ENCODE measurements at places on chromosomes 1 and 21.
A peak's percentile ranks its signal among the peaks of the same experiment; 100 is the strongest.

GRCh38 chr1:42756956-42757891 is 9.6 kb downstream of the P3H1 start:
- DNase-seq, result peak; percentile 21

GRCh38 chr1:197453376-197454058 is 185.5 kb downstream of the CRB1 start:
- DNase-seq, result no peak

- no peak for DNase-seq
These were observed 20.2 kb upstream of the MTR start for GRCh38 chr1:236774926-236775325.

DNA sequence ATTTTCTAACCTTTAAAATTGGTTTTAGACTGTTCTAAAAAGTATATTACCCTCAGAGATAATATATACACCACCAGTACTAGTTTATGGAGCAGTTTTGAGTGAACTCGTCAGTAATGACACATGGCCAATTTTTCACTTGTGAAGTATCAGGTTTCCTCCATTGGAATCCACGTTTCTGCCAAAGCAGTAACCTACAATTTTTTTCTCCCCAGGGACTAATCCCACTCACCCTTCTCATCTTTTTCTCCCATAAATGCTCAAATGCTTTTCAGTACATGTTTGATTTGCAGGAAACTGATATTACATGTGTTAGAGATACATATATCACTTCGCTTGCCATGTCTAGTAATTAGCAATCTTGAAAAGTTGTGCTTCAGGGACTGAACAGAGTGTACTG is 94.1 kb downstream of the COL24A1 start:
- DNase-seq, result no peak

DNA sequence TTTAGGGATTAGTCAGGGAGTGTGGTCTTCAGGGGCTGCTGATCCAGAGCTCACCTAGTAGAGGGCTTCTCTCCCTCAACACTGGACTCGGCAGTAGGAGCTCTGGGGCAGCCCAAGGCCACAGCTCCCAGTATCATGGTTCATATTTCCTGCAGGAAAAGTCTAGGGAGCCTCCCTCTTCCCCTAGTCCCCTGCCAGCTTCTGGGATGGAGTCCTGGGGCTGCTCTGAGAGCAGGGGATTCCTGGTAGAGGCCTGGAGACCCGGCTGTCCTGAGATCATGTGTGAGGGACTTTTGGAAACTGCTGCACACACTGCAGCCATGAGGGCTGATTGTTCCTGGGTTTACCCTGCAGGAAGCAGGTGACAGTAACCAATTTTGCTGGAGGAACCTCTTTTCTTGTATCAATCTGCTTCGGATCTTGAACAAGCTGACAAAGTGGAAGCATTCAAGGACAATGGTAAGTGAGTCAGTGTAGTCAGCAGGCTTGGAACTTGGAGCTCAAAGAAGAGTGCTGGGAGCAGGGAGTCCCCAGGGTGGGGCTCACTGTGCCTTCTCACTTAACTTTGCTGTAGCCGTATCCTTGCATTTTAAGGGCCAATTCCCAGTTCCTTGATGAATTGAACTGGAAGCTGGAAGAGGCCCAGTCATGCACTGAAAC is 16.3 kb downstream of the STRIP1 start:
- DNase-seq, result no peak

DNA sequence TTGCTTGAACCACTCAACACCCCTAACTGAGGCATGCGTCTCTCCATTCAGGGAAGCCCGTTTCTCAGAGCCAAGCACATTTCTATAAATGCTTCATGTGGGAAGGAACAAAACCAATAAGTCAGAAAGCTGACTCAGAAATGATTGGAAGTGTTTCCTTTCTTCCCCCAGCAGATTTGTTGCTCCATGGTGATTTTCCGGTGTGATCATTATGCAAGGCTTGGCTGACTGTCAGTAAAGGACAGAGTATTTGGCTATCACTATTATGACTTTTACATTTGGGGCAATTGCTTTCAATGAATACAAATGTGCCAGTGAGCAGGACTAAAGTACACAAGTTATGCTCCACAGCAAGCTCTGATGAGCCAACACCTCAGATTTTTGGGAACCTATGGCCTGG is 53.3 kb upstream of the ZC3H11B start:
- DNase-seq, result no peak

GRCh38 chr1:56548571-56548970 is 30.8 kb downstream of the PLPP3 start:
- DNase-seq, result no peak

DNA sequence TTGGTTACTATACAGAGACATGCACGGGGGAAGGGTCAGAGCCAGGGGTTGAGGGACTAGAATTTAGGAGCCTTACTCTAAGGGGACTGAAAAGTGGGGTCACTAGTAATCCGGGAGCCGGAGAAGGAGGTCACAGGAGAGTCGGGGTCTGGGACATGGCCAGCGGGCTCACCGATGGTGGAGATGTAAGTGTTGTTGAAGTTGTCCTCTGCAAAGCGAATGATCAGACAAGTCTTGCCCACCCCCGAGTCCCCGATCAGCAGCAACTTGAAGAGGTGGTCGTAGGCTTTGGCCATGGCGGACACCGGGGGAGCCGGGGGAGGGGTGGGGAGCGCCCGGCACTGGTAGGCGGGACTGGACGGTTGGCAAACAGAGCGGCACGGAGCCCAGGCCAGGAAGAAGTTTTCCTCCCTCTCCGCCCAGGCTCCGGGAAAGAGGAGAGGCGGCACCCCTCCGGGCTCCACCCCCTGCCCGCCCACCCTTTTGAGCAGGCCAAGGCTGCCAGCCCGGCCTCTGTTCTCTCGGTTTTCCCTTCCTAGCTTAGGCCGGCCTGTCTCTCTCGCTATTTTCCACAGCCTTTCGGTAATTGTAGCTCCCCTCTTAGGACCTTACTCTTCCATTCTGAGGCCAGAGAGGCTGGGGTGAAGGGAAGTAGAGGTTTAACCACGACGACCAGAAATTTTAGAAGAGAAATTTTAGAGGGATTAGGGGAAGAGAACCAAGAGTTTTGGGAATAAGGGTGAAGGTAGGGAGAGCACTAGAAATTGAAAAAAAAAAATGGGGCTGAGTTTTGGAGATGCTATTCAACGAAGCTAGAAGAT is at the start of gene RAB13:
RAB13 (minus strand) TSS at position 399 of the 821 bp plus-strand sequence; CDS start at position 296, 103 bp downstream.
- DNase-seq, result no peak

- no peak for DNase-seq
These were observed 98.6 kb downstream of the OLFM3 start for GRCh38 chr1:101898137-101898536.

GRCh38 chr1:17540255-17541001 is 930 bp downstream of the ARHGEF10L start:
- DNase-seq, result peak; percentile 58

DNA sequence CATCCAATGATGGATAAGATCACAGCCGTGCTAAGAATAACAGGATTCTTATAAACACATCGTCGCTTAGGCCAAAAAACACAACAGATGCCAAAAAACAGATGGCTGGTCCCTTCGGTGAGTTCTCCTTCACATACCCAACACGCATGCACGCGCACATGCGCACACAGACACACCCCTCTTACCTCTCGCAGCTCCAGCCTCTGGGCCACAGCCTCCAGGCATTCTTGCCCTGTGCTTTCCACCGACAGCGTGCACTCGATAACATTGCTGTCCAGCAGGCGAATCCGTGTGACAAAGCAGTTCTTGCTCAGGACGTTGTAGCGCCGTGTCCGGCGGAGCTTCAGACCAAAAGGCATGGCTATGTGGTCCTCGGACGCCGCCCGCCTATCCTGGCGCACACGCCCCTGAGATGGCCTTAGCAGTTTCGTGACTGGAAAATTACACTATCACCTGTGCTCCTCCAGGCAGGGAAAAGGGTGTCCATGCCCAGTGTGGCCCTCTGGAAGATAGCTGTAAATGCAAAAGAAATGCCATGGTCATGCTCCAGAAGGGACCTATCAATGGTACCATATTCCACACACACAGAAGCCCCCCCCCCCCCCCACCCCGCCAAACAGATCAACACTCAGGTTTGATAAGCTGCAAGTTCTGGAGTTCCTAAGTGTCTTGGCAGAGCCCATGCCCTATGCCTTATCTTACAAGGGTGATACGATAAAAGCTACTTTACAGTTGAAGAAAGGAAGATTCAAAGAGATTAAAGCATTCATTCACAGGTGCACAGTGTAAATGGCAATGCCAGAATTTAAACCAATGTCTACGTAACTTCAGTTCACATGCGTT is 86.7 kb downstream of the PTPN14 start:
- peak; percentile 95 for DNase-seq

GRCh38 chr1:57464756-57465155 is 40.9 kb upstream of the DAB1 start:
- no peak for DNase-seq

DNA sequence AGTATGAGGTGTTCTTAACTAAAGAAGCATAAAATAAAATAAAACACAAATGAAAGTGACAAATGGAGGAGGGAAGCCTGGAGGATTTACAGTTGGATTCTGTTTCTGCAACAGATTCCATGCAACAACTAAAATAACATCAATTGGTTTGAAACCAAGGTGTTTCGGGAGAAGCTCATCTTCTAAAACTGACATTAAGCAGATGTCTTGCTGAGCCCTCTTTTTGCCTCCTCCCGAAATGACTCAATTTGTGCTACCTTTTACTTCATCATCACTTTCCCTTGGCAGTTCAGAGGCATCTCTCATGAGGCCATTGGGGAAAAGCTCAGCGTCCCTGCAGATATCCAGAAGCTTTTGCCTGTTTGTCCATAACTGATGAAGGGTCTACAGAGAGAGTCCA is 121.6 kb upstream of the ADAR start:
- DNase-seq, result no peak

DNA sequence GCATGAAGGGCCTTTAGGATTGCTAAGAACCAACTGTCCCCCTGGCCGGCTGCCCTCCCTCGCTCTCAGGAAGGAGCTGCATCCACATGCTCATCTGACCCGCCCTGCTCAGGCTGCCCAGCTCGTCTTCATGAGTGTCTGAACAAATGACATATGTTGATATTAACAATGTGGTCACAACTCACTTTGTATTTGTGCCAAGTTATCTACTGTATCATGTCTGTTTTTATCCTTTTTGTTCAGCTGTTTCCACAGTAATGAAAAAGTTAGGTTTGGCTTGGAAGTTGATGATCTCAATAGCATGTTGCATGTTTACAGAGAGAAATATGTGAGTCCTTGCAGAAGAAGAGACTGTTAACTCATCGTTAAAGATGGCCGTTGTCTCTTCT is 75.1 kb downstream of the PHTF1 start:
- peak; percentile 12 for DNase-seq

GRCh38 chr1:4006676-4007374 is 106.8 kb upstream of the C1orf174 start:
- DNase-seq, result no peak

- no peak for DNase-seq
These were observed 2.3 kb upstream of the GIPC2 start for GRCh38 chr1:78043436-78043835.

GRCh38 chr21:45296638-45297037 is 8.9 kb upstream of the POFUT2 start:
- no peak for DNase-seq

GRCh38 chr1:84090447-84091245 is 53.4 kb upstream of the PRKACB start:
- DNase-seq, result no peak

DNA sequence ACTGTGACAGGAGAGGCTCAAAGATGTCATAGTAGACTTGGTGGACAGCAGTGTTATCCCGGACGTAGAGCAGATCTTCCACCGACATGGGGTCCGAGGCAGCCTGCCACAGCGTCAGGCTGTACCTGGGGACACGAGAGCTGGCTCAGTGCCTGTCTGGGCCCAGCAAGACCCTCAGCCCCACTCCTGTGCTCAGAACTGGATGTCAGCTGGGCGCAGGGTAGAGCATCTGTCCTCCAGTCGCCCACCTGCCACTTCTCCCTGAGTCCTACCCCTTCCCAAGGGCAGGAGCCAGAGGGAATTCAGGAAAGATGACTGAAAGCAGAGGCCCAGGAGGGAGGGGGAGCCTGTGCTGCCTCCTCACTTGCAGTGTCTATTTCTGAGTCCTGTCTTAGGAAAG is 11.7 kb downstream of the FAM151A start:
- no peak for DNase-seq

DNA sequence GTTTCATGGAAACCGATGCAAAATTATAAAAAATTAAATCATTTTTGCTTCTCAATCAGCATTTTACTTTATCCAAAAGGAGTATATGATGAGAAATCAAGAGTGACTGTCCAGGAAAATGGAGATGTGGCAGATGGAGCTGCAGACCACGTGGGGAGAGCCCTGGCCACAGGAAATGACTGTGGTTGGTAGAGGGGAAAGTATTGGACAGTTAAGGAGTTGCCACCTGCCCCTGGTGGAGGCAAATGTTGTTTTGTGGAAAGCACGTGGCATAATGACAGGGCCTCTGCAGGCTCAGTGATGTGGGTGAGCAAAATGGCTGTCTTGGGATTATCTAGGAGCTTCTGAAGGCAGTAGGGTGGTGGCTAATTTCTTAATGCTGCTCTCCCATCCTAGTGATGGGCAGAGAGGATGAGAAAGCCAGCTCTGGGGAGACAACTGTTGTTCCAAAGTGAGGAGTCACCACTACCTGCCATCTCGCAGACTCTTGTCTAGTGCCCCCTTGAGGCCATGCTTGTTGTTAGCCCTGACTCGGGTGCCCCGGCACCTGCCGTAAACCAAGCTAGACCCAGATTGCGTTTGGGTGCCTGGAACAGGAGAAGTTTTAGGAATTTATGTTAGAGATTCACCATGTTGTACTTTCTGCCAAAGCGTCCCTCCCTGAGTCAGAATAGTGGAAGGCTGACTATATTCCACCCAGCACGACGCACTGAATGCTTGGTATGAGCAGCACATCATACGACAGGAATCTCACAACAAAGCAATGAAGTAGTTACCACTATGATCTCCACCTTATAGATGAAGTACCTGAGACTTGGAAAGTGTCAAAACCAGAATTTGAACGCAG is 144.0 kb downstream of the ROR1 start:
- no peak for DNase-seq

DNA sequence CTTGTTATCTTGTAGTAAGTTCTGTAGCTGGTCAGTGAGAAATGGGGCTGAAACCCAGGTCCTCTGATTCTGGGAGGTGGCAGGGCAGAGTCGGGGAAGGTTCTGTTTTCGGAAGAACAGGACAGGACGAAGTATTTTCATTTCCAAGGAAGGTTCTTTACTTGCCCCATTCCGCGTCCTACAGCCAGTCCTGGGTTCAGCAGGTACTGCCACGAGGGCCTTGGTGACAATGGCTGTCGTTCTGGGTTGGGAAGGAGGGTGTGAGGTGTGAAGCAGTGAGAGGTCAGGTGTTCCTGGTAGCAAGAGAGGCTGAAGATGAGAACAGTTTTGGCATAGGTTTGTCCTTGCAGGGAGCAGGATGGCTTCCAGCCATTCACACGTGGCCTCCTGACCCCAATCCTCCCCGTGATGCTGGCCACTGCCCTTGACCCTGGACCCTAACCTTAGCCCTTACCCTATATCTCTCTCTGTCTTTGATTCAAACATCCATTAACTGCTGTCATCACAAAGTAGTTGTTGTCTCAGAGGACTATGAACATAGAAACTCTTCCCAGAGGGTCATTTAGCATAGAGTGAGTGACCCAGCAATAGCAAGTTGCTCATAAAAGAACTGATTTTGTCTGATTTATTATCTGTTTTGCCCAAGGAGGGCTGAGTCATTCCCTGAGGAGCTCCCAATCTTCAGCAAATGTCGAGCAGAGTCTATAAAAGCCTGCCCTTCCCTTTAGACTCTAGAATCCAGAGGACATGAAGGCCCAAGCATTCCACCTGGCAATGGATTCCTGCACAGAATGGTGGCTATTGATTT is 25.0 kb downstream of the VASH2 start:
- DNase-seq, result no peak
